ENCODE measurements at places on chromosomes 2 and 18.

GRCh38 chr2:84293791-84294380 lies 165.2 kb downstream of the SUCLG1 start:
- DNase-seq = no peak

DNA sequence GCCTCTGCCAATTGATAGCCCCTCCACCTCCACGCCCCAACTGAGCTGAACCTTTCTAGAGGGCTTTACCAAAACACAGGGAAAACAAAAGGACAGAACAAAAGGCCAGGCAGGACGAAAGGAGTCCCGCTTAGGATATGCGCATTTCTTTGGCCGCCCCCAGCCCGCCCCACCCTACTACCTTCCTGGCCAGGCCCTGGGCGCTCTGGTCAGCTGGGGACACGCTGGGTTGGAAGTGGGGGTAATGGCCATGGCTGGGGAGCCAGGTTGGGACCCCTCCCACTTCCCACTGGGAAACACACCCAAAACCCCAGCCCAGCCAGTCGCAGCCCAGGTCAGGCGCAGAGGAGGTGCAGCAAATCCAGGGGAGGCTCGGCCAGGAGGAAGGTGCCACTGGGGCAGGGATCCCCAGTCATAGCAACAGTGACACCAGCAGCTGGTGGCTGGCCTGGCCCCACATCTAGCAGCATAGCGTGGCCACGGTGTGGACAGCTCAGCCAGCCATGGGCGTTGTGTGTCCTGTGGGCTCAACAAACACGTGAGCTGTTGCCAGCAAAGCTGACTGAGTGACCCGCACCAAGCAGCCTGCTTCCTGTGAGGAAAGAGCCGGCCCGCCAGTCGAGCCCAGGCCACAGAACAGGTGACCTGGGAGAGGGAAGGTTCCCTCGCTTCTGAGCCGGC lies 24.6 kb upstream of the B3GNT7 start:
- DNase-seq = no peak

DNA sequence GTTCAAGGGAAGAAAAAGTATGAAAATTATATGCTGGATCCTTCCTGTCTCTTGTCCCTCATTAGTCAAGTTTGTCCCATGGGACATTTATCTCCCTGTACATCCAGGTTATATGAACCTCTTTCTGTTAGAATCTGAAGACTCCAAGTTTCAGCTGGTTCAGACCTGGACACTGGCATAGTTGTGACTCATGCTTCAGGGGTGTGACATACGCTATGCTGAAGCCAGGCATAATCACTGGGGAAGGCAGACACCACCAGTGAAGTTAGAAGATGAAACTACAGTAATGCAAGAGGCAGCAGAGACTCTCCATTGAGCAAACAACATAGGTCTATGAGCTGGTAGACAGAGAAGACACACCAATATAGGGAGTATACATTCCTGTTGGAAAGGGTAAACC lies 269.7 kb upstream of the SLC8A1 start:
- DNase-seq = no peak

DNA sequence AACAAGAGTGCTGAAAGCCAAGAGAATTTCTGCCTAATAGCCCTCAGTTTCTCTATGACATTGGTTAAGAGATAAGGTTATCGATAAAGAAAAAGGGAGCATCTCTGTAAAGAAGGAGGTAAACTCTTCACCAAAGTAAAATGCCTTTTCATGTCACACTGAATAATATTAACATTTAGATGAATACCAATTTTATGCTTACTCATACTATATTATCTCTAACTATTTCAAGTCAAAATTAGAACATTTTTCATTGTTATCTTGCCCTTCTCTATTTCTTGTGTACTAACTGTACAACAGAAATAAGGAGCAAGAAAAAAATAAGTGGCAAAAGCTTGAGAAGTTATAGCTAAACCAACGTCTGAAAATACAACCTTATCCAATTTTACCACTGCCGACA lies 127.5 kb downstream of the EXOC6B start:
- DNase-seq = no peak

DNA sequence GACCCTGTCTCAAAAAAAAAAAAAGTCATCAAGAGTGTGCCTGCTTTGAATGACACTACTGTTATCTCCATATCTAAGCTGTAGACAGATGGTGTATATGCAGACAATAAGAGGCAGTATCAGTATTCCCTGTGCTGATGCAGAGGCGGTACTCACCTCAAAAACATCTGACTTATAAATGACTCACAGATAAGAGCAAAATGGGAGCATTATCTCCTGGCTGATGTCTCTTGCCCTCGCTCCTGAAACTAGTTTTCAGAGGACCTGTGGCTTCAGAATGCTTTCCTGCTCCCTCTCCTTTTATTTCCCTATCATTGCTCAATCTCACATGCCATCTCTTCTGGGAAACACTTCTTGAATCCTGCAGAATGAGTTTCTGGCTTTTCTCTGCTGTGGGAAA lies 289.6 kb downstream of the PTPRM start:
- no peak for DNase-seq

DNA sequence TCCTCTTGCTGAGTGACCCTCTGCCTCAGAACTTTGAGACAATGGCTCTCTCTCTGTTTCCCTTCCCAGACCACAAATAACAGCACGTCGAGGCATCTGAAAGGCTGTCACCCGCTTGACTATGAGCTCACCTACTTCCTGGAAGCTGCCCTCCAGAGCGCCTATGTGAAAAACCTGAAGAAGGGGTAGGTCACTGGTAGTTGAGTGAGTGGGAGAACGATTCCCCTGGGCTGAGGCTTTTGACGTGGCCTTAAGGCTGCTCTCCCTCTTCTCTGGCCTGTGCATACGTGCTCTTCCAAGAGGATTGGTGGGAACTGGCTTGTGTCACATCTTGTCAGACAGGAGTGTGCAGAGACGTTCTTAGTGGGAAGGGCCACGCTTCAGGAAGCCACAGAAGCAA lies 63.1 kb upstream of the MCFD2 start:
- no peak for DNase-seq

- no peak for DNase-seq
Observed at GRCh38 chr2:63477686-63478085, 110.6 kb downstream of the WDPCP start.

GRCh38 chr2:224350703-224351102 lies 51.2 kb downstream of the FAM124B start:
- DNase-seq = no peak
